COR-L47 (cell line): ENCODE measurements at places on chromosomes 3 and 15.

DNA sequence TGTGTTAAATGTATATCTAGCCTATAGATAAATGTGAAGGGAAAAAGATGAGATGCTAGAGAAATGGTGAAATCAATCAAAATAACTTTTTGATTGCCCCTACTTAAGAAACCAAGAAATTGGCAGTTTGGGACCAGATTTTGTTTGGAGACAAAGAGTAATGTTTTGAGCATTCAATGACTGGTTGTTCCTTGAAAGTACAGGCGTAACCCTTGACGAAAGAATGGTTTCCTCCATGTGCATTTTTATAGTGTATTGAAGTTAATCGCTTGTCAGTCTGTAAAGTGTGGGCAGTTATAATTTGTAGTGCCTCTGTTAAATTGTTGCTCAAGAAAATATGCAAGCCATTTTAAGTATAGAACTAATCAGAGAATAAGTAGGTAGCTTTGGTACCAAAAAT, 1.2 kb downstream of the KIF23 start:
- DNase-seq: no peak

GRCh38 chr3:105730801-105731354, 137.9 kb downstream of the CBLB start:
- DNase-seq: no peak

DNA sequence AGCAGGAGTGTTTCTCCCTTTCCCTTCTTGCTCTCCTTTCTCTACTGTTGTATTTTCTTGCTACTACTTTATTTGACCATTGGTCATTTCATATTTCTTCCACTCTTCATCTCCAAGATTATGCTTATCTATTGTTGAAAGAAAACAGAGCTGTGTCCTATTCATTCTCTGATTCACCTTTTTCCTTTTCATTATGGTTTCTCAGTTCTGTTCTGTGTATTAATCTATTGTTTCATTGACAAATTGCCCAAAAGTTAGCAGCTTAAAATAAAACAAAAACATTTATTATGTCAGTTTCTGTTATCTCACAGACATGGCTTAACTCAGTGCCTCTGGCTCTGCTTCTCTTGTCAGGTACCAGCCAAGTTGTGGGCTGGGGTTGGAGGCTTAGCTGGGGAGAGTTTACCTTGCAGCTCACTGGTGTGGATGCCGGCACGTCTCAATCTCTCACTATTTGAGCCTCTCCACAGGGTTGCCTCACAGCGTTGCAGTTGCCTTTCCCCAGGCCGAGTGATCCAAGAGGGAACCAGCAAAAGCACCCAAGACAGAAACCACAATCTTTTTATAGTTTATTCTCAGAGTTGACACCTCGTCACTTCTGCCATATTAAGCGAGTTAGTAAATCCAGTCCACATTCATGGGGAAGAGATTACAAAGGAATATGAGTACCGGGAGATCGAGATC, 36.9 kb upstream of the FILIP1L start:
- no peak for DNase-seq

DNA sequence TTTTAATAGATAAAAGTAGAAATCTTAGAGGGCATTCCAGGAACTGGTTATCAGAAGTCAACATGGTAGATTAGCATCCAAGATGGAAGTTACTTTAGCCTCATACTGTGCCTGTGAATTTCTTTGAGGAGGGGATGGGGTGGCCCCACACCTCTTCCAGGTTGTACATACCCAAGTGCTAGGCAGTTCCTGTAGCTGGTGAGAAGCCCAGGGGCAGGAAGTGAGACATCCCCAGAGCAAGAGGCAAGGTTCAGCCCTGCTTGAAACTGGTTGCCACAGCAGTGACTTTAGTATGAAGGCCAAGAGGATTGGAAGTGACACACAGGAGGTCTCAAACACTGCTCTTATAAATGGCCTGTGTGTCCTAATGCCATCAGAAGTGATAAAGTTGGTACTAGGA, 11.9 kb downstream of the GTPBP8 start:
- DNase-seq: no peak

GRCh38 chr15:41961595-41962202, 10.7 kb downstream of the EHD4 start:
- no peak for DNase-seq

GRCh38 chr3:16103472-16103871, 71.0 kb upstream of the GALNT15 start:
- DNase-seq: no peak

- DNase-seq: no peak
Measured at GRCh38 chr3:117168896-117169295, 459.3 kb downstream of the TUSC7 start.

DNA sequence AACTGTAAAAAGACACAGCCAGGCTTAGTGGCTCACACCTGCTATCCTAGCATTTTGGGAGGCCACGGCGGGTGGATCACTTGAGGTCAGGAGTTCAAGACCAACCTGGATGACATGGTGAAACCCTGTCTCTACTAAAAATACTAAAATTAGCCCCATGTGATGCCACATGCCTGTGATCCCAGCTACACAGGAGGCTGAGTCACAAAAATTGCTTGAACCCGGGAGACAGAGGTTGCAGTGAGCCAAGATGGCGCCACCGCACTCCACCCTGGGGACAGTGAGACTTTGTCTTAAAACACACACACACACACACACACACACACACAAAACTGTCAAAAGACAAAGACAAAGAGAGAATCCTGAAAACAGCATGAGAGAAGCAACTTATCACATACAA, 18.0 kb downstream of the SPCS1 start:
- no peak for DNase-seq
